Bronchial epithelial cell (primary cell): ENCODE measurements at places on chromosomes 12 and 14.

DNA sequence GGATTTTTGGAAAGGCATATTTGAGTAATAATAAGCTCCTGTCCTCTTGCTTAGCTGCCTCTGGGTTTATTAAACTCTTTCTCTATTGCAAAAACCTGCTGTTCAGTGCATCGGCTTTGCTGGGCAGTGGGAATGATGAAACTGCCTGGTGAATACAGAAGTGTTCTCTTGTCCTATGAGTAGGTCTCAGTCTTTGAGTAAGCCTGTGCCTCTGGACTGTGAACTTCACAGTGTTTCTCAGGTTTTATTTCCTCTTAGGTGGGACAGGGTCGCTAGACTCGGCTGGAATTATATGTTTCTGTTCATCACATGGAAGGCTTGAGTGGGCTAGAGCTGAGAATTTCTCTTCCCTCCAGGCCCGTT is 46.4 kb downstream of the CRADD start:
- no peak for DNase-seq

GRCh38 chr14:26959972-26960660 is 362.3 kb upstream of the NOVA1 start:
- no peak for DNase-seq

DNA sequence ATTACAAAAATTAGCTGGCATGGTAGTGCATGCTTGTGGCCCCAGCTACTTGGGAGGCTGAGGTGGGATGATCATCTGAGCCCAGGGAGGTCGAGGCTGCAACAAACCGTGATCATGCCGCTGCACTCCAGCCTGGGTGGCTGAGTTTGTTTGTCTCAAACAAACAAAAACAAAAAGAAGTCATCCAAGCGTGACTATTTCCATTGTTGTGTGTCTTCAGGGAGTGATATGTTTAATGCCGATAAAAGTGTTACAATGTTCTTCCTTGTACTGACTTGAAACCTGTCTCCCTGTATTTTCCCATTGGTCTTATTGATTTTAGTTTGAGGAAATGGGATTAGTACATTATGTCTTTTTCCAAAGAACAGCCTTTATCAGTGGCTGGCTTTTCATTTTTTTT is 75.6 kb upstream of the USP44 start:
- DNase-seq, result no peak

DNA sequence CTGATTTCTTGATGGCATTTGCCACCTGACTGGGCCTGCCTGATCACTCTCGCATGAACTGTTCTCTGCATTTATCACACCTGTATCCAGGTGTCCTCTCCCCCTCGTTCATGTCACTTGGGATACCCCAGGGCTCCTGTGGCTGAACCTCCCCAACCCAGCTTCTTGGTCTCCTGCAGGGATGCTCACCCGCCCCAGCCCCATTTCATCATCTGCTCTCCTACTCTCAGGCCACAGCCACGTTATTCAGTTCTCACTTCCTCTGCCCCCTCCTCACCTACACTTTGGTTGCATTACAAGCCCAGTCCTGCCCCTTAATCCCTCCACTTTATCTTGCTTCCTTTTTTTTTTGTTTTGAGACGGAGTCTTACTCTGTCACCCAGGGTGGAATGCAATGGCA is 35.5 kb downstream of the TMBIM6 start:
- peak; percentile 15 for DNase-seq

DNA sequence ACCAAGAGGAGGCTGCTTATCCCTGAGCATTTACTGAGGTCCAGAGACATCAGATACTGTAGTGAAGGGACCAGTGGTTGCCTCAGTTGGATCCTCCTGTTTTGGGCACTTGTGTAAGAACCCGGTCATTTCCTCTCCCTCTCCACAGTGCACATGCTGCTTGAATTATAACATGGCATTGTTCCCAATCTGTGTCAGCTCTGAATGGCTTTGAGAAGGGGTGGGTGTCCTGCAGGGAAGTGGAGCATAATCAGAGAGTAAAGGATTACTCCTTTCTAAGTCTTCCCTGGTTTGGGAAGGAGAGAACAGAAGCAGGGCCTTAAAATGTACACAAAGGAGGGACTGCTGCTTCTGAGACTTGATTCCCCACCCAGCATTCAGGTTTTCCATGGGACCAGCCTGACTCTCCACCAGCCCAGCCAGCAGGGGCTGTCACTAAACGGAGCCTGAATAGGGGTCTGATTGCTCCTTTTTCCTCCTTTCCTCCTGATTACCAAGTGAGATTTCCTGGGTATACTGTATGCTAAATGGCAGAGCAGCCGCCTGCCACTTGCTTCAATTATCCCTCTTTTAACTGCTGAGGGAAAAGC is 78.4 kb downstream of the NRXN3 start:
- no peak for DNase-seq
